ENCODE measurements at places on chromosomes 1 and 21. TPM values are rescaled to one million over a fixed set of nuclear protein-coding genes. Genes with fewer than 3 reads are reported as not detected.
A peak's percentile ranks its signal among the peaks of the same experiment; 100 is the strongest.

- DNase-seq, result no peak
Measured at GRCh38 chr1:231983588-231984193, 357.1 kb downstream of the DISC1 start.

- DNase-seq, result no peak
Measured at GRCh38 chr1:8567146-8567545, 249.2 kb downstream of the SLC45A1 start.

DNA sequence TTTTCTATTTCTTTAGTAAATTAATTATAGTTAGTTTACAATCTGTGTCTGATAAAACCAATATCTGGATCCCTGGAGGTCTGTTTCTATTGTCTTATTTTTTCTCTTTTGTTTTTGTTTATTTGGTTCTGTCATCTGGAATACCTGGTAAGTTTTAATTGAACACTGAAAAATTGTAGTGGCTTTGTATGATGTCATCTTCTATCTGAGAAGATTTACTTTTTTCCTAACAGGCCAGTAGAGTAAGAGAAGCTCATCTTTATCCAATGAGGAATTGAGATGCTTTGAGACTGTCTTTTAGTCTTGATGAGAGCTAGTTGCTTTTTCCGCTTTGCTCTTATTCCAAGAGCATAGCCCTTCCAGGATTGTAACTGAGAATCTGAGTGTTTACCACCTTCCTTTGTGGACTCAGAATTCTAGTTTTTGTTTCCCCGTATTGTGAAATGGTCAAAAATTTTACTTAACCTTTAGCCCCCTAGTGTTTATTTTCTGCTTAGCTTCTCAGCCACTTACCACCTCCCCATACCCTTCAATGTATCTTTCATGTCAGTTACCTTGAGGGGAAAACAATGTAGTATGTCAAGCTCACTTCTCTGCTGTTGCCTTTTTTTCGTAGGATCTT lies 25.0 kb downstream of the PTGFRN start:
- DNase-seq, result no peak

DNA sequence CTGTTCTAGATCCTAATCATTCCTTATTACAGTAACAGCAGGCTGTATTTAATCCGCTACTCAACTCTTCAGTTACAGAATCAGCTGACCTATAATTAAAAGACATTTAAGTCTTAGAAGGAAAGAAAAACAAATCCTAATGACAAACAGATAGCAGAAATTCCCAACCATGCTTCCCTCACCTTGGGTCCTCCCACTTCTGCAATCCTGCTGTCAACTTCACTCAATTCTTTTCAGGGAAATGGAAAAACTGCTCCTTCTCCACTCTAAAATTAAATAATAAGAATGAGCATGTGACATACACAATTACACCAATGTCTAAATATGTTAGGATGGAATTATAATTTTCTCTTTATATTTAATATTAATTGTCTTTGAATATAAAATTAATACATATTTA lies 182.6 kb upstream of the LYPLAL1 start:
- DNase-seq, result no peak

- peak; percentile 73 for DNase-seq
Measured at GRCh38 chr1:116574581-116575291, 3.9 kb upstream of the CD58 start.

- DNase-seq, result no peak
Measured at GRCh38 chr1:230633469-230633868, 8.8 kb upstream of the COG2 start.

DNA sequence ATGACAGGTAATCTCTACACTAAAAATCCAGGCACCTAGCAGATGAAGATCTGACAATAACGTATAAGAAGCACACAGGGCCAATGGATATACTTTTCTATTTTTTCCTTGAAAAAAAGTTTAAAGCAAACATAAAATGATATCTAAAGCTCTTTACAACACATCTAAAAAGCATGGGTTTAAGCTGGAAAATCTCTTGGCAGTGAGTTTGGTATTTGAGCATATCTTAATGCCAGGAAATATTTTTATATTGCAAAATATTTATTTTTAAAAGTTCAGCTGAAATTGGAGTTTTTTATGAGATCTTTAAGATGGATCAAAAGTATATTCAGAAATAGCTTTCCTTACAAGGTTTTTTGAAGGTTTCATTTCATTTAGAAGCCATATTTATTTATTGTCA lies 40.5 kb downstream of the SLC5A9 start:
- DNase-seq, result no peak

DNA sequence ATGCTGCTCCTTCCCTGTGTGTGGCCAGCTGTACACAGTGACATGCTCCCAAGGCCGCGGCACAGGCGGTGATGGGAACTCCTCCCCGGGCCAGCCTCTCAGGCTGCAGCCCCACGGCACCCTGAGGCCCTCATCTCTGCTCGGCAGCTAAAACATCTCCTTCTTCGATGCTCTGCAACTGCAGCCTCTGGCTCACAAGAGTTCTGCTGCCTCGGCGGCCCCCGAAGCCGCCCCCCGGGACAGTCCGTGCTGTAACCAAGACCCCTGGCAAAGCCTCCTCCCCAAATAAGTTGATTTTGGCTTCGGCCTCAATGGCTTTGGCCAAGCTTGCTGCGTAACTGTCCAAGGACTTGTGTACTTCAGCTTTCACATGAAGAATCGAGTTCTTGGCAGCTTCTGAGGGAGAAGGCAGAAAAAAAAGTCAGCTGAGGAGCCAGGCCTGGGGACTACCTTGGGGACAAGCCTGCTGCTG lies 51.3 kb downstream of the GPR161 start:
- peak; percentile 84 for DNase-seq

DNA sequence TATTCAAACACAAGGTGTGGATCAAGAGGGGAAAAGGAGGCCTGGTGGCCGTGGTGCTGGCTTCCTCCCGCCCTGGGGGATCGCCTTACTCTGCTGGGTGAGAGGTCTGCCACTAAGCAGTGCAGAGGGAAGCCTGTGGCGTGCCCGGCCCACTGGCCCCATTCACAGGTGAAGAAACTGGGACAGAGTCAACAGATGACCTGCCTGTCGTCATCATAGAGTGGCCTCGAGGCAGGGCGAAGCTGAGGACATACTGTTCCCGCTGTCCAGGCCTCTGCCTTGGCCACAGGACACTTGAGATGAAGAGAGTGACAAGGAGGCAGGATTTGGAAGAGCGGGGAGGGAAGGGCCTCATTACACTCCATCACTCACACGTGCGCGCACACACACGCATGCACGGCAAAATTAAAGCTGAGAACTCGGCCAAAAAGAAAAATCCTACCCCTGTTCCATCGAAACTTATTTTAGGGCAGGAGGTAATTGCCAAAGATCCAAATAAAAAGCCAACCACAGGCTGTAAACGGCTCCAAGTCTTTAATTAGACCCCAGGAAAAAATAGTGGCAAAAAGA lies 50.5 kb downstream of the CASZ1 start:
- no peak for DNase-seq

- DNase-seq, result peak; percentile 48
Measured at GRCh38 chr1:228154670-228155571, 5.2 kb downstream of the GJC2 start.

GRCh38 chr1:179731643-179732042 lies 11.4 kb upstream of the FAM163A start:
- DNase-seq, result no peak

DNA sequence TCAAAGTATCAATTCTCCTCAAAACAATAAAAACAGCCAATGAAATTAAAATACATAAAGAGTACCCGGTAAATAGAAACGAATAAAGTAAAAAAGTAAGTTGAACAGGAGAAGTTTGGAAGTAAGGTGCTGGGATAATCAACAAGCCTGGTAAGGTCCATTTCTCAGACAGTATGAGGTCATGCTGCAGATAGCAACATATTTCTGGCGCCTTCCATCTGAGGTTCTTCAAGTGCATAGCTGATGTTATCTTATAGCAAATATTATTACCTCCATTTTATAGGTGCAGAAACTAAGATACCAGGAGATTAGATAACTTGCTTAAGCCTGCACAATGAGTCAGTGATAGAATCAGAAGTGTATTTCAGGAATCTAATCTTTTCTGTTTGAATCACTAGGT lies 23.7 kb upstream of the CEP350 start:
- DNase-seq, result no peak

DNA sequence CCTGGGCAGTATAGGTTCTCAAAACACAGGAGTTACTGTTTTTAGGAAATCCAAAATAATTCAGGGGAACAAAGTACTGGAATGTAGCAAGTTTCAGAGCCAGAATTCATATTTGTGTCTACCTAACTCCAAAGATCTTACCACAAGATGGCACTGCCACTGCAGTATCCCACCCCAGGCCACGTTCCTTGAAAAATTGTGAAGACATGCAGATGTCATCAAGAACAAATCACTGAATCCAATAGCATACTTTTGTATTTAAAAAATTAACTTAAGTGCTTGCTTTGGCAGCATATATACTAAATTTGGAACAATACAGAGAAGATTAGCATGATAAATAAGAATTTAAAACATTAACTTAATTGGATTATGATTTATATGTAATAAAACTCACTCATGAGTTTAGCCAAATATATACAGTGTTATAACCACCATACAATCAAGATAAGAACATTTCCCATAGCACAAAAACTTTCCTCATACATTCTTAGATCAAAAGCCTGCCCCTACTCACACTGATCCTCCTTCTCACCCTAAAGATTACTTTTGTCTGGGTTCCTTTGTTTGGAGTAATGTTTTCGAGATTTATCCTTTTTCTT lies 209.9 kb downstream of the FAF1 start:
- no peak for DNase-seq

- no peak for DNase-seq
Measured at GRCh38 chr1:168235548-168235885, 9.7 kb downstream of the SFT2D2 start.

DNA sequence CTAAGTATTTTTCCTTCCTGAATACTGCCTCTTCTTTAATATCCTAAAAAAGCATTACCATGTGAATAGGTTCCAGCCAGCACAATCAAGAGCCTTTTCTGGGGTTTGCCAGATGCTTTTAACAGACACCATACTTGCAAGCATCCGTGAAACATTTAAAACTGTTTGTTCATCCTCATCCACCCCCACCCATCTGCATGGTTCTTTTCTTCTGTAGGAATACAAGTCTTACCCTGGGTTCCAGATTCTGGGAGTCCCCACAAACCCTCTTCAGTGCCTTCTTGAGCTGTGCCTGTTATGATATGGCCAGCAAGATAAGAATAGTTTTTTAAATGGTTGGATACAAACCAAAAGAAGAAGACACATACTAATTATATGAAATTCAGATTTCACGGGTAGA lies 354.9 kb upstream of the PLXNA2 start:
- no peak for DNase-seq

DNA sequence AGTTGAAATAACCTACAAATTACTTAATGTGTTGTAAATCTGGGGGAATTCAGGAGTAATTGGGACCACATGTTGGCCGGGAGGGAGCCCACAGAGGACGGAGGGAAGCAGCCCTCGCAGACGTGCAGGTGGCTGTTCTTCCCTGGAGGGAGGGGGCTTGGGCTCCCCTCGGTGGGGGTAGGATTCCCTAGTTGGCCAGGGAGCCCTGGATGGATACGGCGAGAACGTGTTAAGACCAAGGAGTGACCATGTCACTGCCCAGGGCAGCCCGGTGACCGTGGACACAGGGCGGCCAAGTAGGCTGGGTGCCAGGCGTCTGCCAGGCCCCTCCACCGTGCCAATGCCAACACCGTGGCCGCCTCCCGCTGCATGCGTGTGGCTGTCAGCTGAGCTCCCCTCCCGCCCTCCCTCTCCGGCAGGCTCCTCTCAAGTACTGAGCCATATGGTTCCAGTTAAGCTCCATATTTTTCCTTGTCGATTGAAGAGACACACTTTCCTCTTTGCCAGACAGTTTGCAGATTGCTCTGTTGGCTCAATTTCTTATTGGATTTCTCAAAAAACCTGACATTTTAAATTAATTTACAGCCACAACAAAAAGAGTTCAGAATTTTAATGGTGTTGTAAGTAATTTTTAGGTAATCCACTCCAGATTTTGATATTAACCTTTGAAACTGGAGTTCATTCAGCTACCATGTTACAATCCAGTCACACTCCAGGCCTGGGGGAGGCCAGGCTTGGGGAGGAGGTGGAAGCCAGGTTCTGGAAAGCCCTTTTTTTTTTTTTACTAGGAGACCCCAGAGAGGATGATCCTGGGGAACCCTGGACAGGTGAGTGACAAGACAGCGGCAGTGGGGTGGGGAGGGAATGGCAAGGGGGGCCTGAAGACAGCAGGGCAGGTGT lies 71.2 kb downstream of the CASZ1 start:
- DNase-seq, result peak; percentile 84

GRCh38 chr1:246144931-246145330 lies 362.1 kb downstream of the SMYD3 start:
- no peak for DNase-seq

GRCh38 chr1:160129046-160129445 lies 13.5 kb downstream of the ATP1A2 start:
- DNase-seq, result no peak

- DNase-seq, result peak; percentile 42
Measured at GRCh38 chr1:110765640-110766335, 91.0 kb upstream of the KCNA3 start.

- no peak for DNase-seq
Measured at GRCh38 chr1:113321771-113322387, 68.4 kb upstream of the MAGI3 start.

DNA sequence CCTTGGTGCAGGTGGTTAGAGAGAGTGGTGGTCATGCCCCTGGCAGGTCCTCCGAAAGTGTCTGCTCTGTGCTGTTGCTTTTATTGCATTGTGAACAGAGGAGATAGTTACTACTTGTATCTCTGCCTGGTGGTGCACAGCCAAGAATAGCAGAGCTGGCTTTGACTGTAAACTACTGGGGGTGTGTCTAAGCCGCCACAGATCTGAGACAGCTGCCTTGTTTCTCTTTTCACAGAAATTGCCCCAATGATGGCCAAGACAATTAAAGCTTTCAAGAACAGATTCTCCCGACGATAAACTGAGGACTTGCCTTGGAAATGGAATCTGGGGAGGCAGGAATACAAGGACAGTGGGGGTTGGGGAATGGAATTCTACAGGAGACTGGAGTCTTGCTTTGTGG lies 16.0 kb downstream of the ELOA start:
- peak; percentile 37 for DNase-seq

- DNase-seq, result peak; percentile 62
Measured at GRCh38 chr1:46532498-46533178, 18.8 kb downstream of the KNCN start.

- DNase-seq, result no peak
Measured at GRCh38 chr1:64745181-64745985, 508 bp downstream of the RAVER2 start.

GRCh38 chr1:228905701-228906101 lies 170.4 kb downstream of the RHOU start:
- DNase-seq, result no peak

GRCh38 chr1:68495968-68496679 lies 758 bp downstream of the DEPDC1 start:
- no peak for DNase-seq

ACTA1 gene
- 3,042 TPM for total RNA-seq

UROD gene
- 93.8 TPM for total RNA-seq

TSPAN2 gene
- total RNA-seq, result 10.6 TPM

MAP1LC3C gene
- 1.2 TPM for total RNA-seq

CFHR5 gene
- not detected for total RNA-seq

SIK1 gene
- total RNA-seq, result 28.8 TPM

RPTN gene
- total RNA-seq, result not detected

S100A7 gene
- total RNA-seq, result not detected

CD5L gene
- total RNA-seq, result not detected

TNNI3K gene
- total RNA-seq, result 48.5 TPM

ATP13A2 gene
- total RNA-seq, result 14.2 TPM

GSTM5 gene
- 2.3 TPM for total RNA-seq
